ENCODE measurements at places on chromosomes 5 and 9. TPM values are rescaled to one million over a fixed set of nuclear protein-coding genes. Genes with fewer than 3 reads are reported as not detected.

The SHISAL2B gene
- not detected for total RNA-seq

The LHX2 gene
- total RNA-seq: 1.2 TPM

The INPP5E gene
- total RNA-seq: 7.0 TPM

The DBH gene
- total RNA-seq: not detected

The TIMD4 gene
- not detected for total RNA-seq

The FNIP1 gene
- 111 TPM for total RNA-seq

The LCP2 gene
- total RNA-seq: not detected

The LHX3 gene
- total RNA-seq: not detected

The TLX3 gene
- not detected for total RNA-seq

The GADD45G gene
- 0.52 TPM for total RNA-seq

The OTP gene
- not detected for total RNA-seq

The C1QTNF3 gene
- total RNA-seq: 2.9 TPM

The TMC1 gene
- total RNA-seq: 0.39 TPM

The TRIM7 gene
- 0.97 TPM for total RNA-seq

The MZB1 gene
- total RNA-seq: not detected

The S100Z gene
- total RNA-seq: not detected

The PPP3R2 gene
- not detected for total RNA-seq

The GGTA1 gene
- 0.13 TPM for total RNA-seq

The CENPK gene
- 13.3 TPM for total RNA-seq

The FAM169A gene
- total RNA-seq: 0.76 TPM

The PPP2CA gene
- total RNA-seq: 95.1 TPM

The SOX30 gene
- total RNA-seq: under 0.01 TPM

The PAIP1 gene
- total RNA-seq: 117 TPM

The SLC1A3 gene
- 0.26 TPM for total RNA-seq

The CAMSAP1 gene
- 18.2 TPM for total RNA-seq

The OR13F1 gene
- not detected for total RNA-seq
